CD8-positive, alpha-beta T cell (primary cell): ENCODE measurements at places on chromosomes 7 and 10.

DNA sequence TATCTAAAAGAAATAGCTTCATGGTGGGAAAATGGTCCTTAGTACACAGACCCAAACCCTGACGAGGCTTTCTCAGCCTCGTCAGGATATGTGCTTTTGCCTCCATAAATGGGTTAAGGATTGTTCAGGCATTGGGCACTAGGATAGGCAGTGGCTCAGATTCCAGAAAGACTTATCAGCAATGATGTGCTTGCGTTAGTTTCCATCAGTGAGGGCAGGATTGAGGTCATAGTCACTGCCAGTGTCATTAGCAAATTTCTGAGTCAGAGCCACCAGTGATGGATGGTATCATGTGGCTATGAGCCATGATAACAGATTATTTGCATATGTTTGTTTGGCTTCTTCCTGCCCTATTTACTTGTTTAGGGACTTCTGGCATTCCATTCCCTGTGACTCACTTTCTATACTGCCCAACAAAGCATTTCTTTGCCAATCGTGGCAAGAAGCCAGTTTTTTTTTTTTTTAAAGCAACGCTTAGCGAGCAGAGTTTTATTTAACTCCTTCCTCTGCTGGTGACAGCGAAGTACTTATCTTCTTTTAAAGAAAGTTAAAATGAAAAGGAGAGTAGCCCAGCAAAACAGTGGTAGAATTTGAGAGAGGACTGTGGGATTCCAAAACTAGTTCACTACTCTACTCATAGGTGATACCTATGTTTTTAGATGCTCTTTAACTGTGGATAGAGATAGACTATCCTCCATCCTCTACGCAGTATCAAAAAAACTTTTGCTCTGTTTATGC is 44.4 kb downstream of the MYPN start:
- no peak for DNase-seq

DNA sequence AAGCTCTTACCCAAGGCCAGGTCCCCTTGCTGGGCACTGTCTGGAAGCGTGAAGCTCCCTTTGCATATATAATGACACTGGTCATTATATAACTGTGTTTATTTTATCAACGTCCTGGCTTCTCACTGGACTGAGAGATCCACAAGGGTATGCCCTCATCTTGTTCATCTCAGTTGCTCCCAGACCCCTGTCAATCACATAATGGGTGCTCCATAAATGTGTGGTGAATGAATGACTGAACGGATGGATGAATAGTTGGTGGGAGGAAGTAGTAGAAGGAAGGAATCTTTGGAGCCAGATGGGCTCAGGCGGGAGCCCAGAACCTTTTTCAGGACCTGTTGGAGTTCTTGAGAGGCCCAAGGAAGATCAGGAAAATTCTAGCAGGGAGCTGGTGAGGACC is 7.7 kb upstream of the SFRP5 start:
- no peak for DNase-seq

- DNase-seq, result no peak
Observed at GRCh38 chr10:120841522-120842189, 9.5 kb upstream of the WDR11 start.

GRCh38 chr10:126185676-126186447 is 202.4 kb downstream of the ADAM12 start:
- no peak for DNase-seq

GRCh38 chr7:33428415-33428814 is 299.1 kb downstream of the BBS9 start:
- no peak for DNase-seq

DNA sequence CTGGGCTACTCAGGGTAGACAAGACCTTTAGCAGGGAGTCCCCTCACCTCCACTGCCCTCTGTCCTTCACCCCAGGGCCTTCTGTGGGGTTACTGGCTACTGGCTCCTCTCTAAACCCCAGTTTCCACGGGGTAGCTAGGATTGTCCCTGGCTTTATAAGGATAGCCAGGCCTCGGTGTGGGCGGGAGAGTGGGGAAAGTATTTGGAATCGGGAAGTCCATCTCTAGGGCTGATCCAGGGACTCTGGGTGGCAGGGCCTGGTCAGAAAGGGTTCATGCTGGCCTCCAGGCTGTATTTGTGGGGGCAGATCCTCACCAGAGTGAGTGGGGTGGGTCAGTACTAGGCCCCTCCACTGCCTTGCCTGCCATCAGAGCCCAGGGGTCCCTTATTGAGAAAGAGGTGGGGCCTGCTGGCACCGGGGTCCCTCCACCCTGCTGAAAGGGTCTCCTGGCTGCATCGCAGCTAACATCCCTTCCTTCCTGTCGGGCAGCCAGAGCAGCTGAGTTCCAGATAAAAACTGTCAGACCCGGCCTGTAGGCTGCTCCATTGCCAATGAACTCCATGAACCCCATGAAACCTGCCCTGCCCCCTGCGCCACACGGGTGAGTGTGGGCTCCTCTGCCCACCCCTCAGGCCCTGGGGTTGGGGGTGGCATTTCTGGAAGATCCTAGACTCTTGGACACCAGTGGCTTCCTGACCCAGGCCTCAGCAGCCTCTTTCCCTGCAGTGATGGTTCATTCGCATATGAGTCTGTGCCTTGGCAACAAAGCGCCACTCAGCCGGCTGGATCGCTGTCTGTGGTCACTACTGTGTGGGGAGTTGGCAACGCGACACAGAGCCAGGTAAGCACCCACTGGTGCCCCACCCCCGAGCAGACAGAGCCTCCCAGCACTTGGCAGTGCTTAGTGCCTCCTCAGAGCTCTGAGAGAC is 7.3 kb downstream of the ZMIZ2 start:
- DNase-seq, result no peak

- no peak for DNase-seq
Observed at GRCh38 chr7:105974471-105974870, 11.4 kb downstream of the CDHR3 start.

GRCh38 chr10:88086187-88086960 is 222.9 kb downstream of the PTEN start:
- no peak for DNase-seq

- DNase-seq, result peak; percentile 14
Observed at GRCh38 chr7:88401009-88401623, 94.4 kb upstream of the STEAP4 start.

GRCh38 chr10:6678956-6679355 is 98.9 kb upstream of the PRKCQ start:
- DNase-seq, result no peak

GRCh38 chr7:21969822-21970221 is 24.1 kb upstream of the CDCA7L start:
- no peak for DNase-seq

DNA sequence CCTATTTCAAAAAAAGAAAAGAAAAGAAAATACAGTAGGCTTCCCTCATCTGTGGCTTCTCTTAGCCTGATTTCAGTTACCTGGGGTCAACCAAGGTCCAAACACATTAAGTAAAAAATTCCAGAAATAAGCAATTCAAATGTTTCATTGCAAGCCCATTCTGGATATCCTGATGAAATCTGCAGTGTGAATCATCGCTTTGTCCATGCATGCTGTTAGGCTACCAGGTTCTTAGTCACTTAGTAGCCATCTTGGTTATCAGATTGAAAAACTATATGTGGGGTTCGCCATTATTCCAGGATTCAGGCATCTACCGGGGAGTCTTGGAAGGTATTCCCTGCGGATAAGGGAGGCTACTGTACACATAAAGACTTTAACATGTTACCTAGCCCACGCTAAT is 991 bp upstream of the FAM204A start:
- DNase-seq, result no peak

- no peak for DNase-seq
Observed at GRCh38 chr7:111324228-111324627, 233.3 kb downstream of the LRRN3 start.

GRCh38 chr10:108757946-108758345 is 1165.4 kb downstream of the XPNPEP1 start:
- no peak for DNase-seq

DNA sequence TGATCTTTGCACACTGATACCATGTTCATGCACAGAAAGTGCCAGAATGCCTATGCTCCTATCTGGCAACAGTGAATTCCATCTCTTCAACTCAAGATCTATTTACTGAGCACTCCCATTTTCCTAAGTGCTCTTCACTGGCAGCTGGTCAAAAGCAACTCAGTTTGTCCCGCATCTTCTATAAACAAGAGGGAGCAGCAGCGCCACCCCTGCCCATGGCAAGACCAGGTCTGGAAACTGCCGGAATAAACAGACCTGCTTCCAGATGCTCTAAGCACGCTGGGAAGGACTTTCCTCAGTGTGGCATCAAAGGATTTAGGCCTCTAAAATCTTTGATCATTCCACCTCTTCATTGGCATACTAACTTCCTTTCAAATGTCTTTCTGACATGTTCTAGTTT is 104.4 kb upstream of the MACROH2A2 start:
- no peak for DNase-seq

DNA sequence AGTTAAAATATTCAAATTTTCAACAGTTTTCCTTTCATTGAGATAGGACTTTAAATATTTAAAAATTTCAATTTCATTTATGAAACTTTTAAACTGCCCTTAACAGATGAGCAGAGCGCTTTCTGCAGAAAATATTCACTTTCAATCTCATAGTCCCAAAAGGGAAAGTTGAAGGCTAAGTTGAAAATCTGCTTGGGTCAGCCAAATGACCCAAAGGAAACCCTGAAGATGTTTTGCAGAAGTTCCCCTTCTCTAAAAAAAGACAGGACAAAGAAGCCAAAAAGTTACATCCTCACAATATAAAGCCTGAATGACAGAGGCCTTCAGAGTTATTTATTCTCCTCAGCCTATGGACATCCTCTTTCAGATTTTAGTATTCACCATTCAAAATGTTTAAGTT is 17.6 kb upstream of the SCIN start:
- no peak for DNase-seq

DNA sequence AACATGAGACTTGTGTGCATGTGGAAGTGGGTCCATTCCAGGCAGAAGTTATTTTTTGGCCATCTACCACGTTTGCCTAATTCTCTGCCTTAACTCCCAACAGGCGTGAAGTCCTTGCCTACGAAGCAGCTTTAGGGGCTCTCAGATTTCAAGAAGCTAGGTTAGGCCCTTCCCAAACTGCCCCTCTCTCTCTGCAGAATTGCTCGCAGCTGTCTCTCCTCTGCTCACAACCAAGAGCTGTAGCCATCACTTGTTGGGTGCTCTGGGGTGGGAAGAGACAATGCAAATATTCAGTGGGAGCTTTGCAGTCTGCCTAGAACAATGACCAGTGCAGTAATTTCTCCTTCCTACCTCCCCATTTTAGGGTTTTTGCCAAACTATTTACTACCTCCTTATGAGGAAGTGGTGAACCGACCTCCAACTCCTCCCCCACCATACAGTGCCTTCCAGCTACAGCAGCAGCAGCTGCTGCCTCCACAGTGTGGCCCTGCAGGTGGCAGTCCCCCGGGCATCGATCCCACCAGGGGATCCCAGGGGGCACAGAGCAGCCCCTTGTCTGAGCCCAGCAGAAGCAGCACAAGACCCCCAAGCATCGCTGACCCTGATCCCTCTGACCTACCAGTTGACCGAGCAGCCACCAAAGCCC is 24.9 kb downstream of the CYP17A1 start:
- peak; percentile 47 for DNase-seq

DNA sequence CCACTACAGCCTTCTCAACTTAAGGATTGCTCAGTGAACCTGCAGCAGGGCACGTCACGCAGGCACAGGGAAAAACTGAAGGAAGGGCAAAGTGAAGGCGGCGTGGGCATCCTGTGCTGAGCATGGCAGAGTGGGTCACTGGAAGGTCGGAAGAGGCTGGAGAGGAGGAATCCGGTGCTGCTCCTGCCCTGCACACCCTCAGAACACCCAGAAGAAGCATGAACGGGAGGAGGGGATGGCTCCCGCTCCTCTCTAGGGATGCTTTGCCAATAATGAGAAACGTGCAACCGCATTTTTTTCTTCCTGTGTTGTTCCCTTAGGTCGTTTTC is 175.1 kb downstream of the TNS3 start:
- no peak for DNase-seq

DNA sequence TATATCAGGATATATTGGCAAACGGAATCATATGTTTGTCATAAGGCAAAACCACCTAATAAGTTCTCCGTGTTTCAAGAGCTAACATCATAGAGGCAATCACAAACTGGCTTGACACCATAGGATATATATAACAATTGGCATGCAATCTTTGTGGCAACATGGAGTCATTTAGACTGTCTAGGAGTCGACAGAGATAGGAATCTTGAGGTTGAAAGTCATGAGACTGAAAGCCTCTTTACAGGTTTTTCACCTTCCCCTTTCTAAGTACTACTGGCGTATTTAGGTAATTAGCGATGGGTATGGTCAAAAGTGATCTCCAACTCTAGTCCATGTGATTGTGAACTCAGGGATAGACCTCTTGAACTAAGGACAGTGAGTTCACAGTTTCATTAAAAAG is 63.7 kb downstream of the THSD7A start:
- DNase-seq, result no peak

DNA sequence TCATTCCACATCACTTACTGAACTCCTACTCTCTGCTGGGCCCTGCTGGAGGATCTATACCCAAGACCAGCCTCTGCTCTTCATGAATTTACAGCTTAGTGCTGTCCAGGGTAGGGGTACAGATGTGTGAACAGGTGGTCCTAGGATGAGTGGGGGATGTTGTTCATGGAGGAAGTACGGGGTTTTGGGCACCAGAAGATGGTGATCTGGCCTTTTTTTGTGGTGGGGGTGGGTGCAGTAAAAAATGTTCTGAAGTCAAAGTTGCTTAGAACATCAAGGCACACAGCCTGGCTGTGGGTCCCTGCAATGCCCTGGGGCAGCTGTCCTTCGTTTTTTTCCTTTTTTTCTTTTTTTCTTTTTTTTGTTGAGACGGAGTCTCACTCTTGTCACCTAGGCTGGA is 34.2 kb upstream of the GNA12 start:
- no peak for DNase-seq

DNA sequence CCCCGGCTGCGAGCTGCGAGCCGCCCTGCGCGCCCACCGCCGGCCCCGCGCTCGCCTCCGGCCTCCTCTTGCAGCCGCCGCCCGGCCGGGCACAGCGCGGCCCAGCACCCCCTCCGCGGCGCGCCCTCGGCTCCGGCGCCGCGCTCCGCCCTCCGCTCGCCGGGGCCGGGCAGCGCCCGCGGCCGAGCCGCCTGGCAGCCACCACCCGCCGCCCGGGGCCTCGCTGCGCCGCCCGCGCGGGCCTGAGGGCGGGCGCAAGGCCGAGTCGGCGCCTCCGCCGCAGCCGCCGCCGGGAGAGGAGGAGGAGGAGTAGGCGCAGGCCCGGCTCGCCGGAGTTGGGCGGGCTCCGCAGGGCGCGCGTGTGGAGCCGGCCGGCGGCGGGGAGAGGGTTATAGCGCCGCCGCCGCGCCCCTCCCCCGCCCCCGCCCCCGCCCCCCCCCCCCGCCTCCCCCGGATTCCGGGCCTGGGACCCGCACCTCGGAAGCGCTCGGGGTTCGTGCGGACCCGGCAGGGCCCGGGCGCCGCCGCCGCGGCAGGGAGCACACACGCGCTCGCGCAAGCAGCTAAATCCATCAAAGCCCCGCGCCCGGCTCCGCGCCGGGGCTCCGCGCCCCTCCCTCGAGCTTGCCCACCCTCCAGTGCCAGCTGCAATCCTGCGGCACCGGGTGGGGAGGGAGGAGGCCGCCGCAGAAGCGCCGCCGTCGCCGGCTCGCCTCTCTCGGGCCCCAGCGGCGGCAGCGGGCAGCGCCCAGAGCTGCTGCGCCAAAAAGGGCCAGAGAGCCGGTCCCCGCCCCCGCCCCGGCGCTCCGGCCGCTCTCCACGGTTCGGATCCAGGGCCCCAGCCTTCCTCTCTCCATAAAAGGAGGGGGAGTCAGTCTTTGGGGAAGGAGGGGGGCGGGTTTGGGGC is at the start of gene PDGFA:
Gene PDGFA (minus strand): TSS at position 363 of the 907 bp plus-strand sequence. CDS start 845 bp downstream, outside the sequence.
- no peak for DNase-seq

- DNase-seq, result no peak
Observed at GRCh38 chr10:1308962-1309616, 252.9 kb downstream of the WDR37 start.
